Kidney epithelial cell (primary cell): ENCODE measurements at places on chromosomes 12 and 14. TPM values are rescaled to one million over a fixed set of nuclear protein-coding genes. Genes with fewer than 3 reads are reported as not detected.

TTC9 gene
- total RNA-seq, result 16.5 and 18.1 TPM in 2 replicates

KRT74 gene
- total RNA-seq, result not detected in 2 replicates

DNA sequence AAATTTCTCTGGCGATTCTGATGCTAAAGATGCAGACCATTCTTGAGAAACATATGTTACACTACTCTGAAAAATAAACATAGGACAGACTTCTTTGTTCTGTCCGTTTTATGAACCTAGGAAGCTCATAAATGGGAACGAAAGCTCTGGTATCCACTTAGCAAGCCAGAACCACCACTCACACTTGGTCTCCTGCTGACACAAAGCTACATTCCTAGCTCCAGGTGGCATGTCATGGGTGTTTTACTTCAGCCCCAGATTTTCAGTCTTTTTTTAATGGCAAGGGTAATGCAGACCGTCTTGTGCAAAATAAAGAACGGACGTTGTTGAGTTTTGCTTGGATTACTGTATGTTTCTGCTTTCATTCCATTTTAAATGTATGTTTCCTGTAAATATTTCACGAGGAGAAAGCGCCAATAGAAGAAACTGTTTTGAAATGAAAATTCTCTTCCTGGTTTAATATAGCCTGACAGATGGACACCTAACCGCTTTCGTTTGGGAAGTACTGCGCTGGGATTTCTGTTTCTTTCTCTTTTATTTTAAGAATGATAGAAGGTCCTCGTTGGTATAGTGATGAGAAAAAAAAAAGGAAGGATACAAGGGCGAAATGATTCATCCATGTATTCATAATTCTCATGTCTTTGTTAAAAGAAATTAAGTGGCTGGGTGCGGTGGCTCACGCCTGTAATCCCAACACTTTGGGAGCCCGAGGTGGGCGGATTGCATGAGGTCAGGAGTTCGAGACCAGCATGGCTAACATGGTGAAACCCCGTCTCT is 871 bp upstream of the COQ5 start:
- no peak for DNase-seq

GRCh38 chr14:105087308-105087962 is 22.2 kb upstream of the GPR132 start:
- DNase-seq, result no peak

DNA sequence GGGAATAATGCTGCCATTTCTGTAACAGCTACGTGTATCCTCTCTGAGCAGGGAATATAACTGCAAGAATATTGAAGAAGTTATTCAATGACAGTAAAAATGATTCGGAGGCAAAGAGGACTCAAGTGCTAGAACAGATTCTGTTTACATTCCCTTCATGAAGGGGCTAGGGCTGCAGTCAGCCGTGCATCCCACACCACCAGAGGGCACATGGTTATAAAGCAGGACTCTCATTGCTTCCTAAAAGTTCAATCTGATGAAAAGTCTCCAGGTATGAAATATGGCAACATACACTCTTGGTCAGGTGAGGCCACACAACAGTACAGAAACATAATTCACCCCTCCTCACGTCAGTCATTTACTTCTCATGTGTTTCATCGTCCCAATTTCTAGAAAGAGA is 34.0 kb downstream of the TCHP start:
- no peak for DNase-seq

DNA sequence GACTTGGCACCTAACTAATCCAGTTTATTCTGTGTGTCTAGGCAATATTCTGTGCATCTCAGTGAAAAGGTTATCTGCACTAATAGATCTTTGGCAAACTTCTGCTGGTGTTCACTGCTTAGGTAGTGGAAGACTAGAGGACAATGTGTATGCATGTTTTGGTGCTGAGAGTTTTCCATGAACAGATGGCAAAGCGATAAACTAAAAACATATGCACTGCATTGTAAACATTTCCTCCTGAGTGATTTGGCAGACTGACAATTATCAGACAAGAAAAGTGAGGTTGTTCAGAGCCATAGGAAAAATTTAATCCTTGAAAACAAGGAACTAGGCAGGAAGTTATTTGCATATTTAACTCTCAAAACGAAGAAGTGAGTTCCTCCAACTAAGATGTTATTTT is 400.4 kb downstream of the ATP23 start:
- DNase-seq, result no peak

GRCh38 chr12:388541-389141 is 479 bp downstream of the KDM5A start:
- DNase-seq, result no peak

CPSF6 gene
- total RNA-seq, result 34.6 and 35.6 TPM in 2 replicates

GRCh38 chr14:78455896-78456435 is 285.8 kb downstream of the NRXN3 start:
- DNase-seq, result no peak

MSRB3 gene
- total RNA-seq, result 17.8 and 18.3 TPM in 2 replicates

CCDC177 gene
- total RNA-seq, result under 0.01 and 0.13 TPM in 2 replicates

GRCh38 chr14:84806622-84807021 is 723.3 kb upstream of the FLRT2 start:
- no peak for DNase-seq

ETFBKMT gene
- 0.55 and 1.5 TPM in 2 replicates for total RNA-seq

GRCh38 chr12:52949413-52950331 is 754 bp downstream of the KRT18 start:
- peak; percentile 94 for DNase-seq

DNA sequence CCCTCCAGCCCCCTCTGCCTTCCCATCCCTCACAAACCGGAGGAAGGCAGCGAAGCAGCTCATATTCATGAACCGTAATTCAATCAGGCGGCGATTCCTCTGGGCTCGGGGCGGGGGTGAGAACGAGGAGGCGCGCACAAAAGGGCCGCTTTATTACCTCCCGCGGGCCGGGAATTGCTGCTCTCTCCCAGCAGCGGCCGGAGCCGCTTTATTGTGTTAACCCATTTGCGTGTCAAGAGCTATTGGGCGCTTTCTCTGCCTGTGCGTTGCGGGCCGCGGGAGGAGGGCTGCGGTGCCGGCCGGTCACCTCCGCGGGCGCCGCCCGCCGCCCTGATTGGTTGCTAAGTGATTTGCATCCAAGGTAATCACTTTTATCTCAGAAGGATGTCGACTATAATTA is 4.8 kb downstream of the FAM222A start:
- no peak for DNase-seq
